Activated CD8-positive, alpha-beta memory T cell treated with anti-CD3 and anti-CD28 coated beads for 1 hour (primary cell): ENCODE measurements at places on chromosomes 5 and 9.

DNA sequence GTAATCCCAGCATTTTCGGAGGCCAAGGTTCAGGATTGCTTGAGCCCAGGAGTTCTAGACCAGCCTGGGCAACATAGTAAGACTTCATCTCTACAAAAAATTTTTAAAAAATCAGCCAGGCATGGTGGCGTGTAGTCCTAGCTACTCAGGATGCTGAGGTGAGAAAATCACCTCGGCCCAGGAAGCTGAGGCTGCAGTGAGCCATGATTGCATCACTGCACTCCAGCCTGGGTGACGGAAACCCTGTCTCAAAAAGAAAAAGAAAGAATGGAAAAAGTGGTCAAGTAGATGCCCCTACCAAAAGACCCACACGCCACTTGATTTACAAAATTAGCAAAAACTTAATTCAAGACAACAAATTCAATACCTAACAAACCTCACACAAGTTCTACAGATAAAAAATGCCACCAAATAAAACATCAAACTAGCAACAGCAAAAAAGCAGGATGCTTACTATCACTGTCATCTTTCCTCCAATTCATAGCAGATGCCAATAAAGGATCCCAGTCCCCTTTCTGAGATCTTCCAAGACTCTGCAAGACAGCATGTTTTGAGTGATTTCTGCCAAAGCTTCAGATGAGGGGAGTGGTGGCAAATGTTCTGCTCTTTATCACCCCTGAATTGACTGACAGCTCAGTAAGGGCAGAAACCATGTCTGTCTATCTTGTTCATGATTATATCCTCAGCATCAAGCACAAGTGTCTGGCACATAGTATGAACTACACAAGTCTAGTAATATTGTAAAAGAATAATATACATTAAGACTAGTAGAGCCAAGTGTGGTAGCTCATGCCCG is 34.2 kb upstream of the TESK1 start:
- no peak for DNase-seq

DNA sequence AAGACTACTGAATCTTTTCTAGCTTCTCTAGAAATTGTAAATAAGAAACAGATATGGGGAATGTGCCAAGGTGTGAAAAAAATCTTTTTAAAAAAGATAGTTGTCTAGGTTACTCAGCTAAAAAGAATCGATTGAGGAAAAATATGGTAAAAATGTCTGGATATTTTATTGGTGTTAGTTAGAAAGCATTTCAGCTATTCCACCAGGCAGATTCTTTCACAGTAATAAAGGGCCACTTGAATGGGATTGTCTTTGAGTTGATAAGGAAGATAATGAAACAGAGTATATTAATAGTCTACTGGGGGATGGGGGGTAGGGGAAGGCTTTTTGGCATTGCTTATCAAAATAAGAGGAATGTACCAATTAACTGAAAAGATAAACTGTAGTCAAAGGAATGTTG is 51.9 kb downstream of the SLIT3 start:
- DNase-seq = no peak

- no peak for DNase-seq
Observed at GRCh38 chr5:10485897-10486296, 44.2 kb downstream of the ROPN1L start.

- DNase-seq = no peak
Observed at GRCh38 chr9:99296291-99296951, 74.3 kb downstream of the SEC61B start.

DNA sequence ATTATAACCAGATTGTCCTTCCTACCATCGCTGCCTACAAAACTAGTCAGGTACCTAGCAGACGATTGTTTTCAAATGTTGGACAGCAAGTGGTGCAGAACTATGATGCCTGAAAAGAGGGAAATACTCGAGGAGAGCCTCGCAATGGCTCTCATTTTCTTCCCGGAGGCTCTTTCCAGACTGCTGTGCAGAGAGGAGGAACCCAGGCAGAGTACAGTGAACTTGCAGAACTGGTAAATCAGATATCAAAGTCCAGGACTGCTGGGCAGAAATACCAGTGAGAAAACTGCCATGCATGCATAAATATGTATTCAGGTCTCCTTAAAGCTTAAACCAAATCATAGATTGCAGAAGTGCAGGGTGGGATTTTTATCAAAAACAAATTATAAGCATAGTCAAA is 26.4 kb upstream of the UGT3A1 start:
- DNase-seq = no peak

DNA sequence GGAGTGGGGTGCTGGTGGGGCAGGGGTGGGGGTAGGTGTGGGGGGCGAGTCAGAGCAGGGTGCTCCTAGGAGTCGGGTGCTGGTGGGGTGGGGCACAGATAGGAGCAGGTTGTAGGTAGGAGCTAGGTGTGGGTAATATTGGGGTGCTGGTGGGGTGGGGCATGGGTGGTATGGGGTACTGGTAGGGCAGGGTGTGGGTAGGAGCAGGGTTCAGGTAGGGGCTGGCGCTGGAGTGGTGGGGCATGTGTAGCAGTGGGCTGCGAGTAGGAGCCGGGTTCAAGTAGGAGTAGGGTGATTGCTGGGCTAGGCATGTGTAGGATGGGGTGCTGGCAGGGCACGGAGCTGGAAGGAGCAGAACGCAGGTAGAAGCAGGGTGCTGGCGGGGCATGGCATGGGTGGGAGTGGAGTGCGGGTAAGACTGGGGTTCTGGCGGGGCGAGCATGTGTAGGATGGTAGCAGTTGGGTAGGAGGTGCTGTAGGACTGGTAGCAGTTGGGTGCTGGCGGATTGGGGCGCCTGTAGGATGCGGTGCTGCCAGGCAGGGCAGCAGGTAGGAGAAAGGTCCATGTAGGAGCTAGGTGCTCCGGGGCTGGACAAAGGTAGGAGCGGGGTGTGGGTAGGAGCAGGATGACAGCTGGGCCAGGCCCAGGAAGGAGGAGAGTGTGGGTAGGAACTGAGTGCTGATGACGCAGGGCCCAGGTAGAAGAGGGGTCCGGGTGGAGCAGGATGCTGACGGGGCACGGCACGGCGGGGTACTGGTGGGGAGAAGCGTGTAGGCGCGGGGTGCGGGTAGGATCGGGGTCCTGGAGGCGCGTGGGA is 105.5 kb upstream of the SIMC1 start:
- DNase-seq = no peak

- no peak for DNase-seq
Observed at GRCh38 chr9:137339045-137339907, 37.2 kb upstream of the NRARP start.

- no peak for DNase-seq
Observed at GRCh38 chr9:112647596-112647995, 70.3 kb downstream of the INIP start.

- no peak for DNase-seq
Observed at GRCh38 chr9:126534431-126535186, 79.1 kb upstream of the LMX1B start.

DNA sequence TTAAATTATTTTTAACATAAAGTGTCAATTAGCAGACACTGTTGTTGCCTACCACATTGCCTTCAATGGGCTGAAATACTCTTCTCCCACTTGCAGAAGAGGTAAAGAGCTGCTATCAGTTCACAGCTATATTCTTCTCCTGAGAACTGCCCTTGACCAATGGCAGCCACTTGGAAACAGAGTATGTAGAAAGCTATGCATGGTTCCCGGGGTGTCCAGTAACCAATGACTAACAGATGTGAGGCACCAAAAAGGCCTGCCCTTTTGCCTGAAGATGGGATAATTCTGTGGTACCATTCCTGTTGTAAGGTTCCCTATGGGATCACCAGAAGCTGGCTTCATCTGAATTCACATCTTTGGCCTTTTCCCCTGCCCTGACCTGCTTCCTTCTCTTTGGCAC is 181.4 kb upstream of the MAP3K1 start:
- no peak for DNase-seq
